ENCODE measurements at places on chromosomes 7 and 10.
A peak's percentile ranks its signal among the peaks of the same experiment; 100 is the strongest.

DNA sequence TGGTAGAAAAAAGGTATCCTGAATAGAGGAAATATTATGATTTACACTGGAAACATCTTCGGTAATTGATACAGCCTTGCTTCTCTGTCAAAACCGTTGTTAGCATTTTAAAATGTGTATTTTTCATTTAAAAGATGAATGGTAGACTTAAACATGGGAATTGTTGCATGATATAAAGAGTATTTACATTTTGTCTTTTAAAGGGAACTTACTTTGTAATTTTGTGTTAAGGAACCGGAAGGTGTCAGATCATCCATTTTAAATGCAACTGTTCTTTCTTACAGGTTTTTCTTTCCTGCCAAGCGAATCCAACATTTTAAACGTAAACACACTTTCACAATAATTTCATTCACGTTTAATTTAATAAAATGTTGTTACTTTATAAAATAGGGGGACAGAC, 1.8 kb upstream of the IGF2BP3 start:
- H3K27me3 ChIP-seq = peaks cover 91% of the 10 kb centered on the region
- DNase-seq = peak; percentile 40
- H3K4me1 ChIP-seq = peaks cover 47% of the 10 kb centered on the region

GRCh38 chr7:138499340-138499739, 39.3 kb downstream of the TRIM24 start:
- H3K4me1 ChIP-seq = peaks cover 6% of the 10 kb centered on the region
- DNase-seq = no peak
- no peak overlapping the region for H3K27ac ChIP-seq
- H3K4me3 ChIP-seq = no peak overlapping the region
- peaks cover 8% of the 10 kb centered on the region for H3K36me3 ChIP-seq
- no peaks in the 10 kb centered on the region for H3K27me3 ChIP-seq

DNA sequence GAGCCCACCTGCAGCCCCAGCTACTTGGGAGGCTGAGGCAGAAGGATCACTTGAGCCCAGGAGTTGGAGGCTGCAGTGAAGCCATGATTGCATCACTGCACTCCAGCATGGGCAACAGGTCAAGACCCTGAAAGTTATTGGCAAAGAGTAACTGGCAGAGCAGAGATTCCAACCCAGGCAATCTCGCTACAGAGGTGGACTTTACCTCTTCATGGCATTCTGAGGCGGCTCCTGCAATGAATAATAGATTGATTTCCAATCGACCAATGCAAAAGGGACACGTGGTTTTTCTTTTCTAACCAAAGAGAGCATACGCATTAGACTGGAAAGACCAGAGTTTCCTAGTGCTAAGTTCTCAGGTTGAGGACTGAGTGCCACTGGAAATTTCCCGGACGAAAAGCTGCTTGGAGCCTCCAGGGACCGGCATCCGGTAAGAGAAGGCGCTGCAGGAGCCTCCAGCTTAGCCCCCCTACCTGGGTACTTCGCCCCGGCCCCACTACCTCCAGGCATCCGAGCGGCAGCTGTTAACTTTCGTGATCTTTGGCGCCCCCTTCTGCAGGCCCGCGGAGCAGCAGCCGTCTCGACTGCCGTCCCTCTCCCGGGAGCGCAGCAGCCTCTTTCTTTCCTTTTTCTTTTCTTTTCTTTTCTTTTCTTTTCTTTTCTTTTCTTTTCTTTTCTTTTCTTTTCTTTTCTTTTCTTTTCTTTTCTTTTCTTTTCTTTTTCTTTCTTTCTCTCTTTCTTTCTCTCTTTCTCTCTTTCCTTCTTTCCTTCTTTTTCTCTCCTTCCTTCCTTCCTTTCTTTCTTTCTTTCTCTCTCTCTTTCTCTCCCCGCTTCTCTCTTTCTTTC, 4.1 kb downstream of the MBLAC1 start:
- no peaks in the 10 kb centered on the region for H3K36me3 ChIP-seq
- no peak overlapping the region for H3K4me3 ChIP-seq
- H3K4me1 ChIP-seq = peaks cover 24% of the 10 kb centered on the region

GRCh38 chr7:38838725-38839385, 70.1 kb downstream of the VPS41 start:
- no peak overlapping the region for H3K4me3 ChIP-seq
- H3K27ac ChIP-seq = no peak overlapping the region
- no peaks in the 10 kb centered on the region for H3K27me3 ChIP-seq
- DNase-seq = no peak

DNA sequence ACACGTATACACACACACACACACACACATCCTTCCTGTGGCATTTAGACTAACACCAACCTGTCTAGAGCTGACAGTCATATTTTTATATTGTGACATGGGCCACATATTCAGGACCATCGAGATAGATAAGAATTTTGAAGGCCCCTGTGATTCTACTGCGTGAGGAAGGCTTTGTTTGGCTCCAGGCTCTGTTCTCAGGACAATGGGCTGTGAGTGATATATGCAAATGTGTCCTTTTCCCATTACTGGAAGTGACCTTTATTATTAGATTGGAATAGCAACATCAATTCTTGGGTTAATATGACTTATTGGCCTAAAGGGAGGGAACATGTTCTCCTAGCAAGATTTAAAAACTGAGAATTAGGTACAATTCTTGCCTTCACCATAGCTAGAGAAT, 156.1 kb downstream of the SPAG6 start:
- peaks cover 7% of the 10 kb centered on the region for H3K4me1 ChIP-seq
- H3K27me3 ChIP-seq = no peaks in the 10 kb centered on the region
- no peak for DNase-seq

DNA sequence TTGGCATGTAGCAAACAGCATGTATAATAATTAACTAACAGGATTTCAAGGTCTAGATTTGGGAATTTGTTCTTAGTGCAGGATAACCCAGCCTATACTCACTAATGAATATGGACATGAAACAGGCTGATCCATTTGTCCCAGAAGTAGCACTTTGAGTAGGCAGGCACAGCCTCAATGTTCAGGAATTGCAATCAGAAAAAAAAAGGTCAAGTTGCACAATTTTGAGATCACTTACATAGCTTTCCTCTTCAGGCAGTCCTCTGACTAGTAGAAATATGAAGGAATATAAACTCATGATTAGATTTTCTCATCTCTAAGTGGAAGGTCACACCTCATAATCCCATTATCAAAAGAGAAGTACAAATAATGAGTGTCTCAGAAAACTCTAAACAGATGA, 921.4 kb upstream of the CELF2 start:
- DNase-seq = no peak
- no peaks in the 10 kb centered on the region for H3K4me1 ChIP-seq
- no peaks in the 10 kb centered on the region for H3K27me3 ChIP-seq
- no peak overlapping the region for H3K4me3 ChIP-seq
- H3K27ac ChIP-seq = no peak overlapping the region

- H3K4me1 ChIP-seq = no peaks in the 10 kb centered on the region
- DNase-seq = no peak
- H3K27me3 ChIP-seq = peaks cover 2% of the 10 kb centered on the region
- no peaks in the 10 kb centered on the region for H3K36me3 ChIP-seq
- no peak overlapping the region for H3K27ac ChIP-seq
Measured at GRCh38 chr10:131679926-131680325, 220.9 kb upstream of the PPP2R2D start.

Data from common myeloid progenitor, CD34-positive (primary cell).